Activated T-cell treated with anti-CD3 and anti-CD28 coated beads, Interleukin-2, amount 50 U/mL, for 4 hours (primary cell): ENCODE measurements at places on chromosomes 3 and 15. TPM values are rescaled to one million over a fixed set of nuclear protein-coding genes. Genes with fewer than 3 reads are reported as not detected.

The GOLGA8O gene
- total RNA-seq, result not detected

The ZNF662 gene
- total RNA-seq, result 0.33 TPM

The CKMT1A gene
- total RNA-seq, result not detected

The POLQ gene
- total RNA-seq, result 2.9 TPM

The BOC gene
- not detected for total RNA-seq

The ZCWPW2 gene
- total RNA-seq, result not detected

The OIP5 gene
- 8.5 TPM for total RNA-seq

The CDAN1 gene
- 13.7 TPM for total RNA-seq

The KY gene
- total RNA-seq, result not detected

The LIPC gene
- 0.28 TPM for total RNA-seq

The TFRC gene
- total RNA-seq, result 554 TPM

The UNC13C gene
- total RNA-seq, result not detected

The CACNA1D gene
- 0.51 TPM for total RNA-seq

The RPP25 gene
- total RNA-seq, result 13.3 TPM

The P2RY14 gene
- not detected for total RNA-seq

The CLDN16 gene
- total RNA-seq, result not detected

The ILDR1 gene
- total RNA-seq, result 0.18 TPM

The EFCC1 gene
- 0.26 TPM for total RNA-seq

The FOXL2NB gene
- total RNA-seq, result not detected

The PLD1 gene
- 0.66 TPM for total RNA-seq

The SLC9C1 gene
- total RNA-seq, result not detected

The TTLL13 gene
- total RNA-seq, result 0.19 TPM

The ACKR2 gene
- total RNA-seq, result 0.14 TPM

The OCA2 gene
- total RNA-seq, result not detected

The SCAMP5 gene
- 6.7 TPM for total RNA-seq
